Right ventricle myocardium superior (tissue), 1 donor: ENCODE measurements at places on chromosomes 13 and 19.

GRCh38 chr13:49373716-49374115 is 70.1 kb downstream of the CAB39L start:
- no peak for DNase-seq

GRCh38 chr13:97757807-97758206 is 195.7 kb upstream of the IPO5 start:
- DNase-seq = peak; percentile 75

- no peak for DNase-seq
These were observed 86.0 kb downstream of the ZNF726 start for GRCh38 chr19:24000656-24001055.

- no peak for DNase-seq
These were observed 780.4 kb upstream of the SLITRK6 start for GRCh38 chr13:86579662-86580061.

DNA sequence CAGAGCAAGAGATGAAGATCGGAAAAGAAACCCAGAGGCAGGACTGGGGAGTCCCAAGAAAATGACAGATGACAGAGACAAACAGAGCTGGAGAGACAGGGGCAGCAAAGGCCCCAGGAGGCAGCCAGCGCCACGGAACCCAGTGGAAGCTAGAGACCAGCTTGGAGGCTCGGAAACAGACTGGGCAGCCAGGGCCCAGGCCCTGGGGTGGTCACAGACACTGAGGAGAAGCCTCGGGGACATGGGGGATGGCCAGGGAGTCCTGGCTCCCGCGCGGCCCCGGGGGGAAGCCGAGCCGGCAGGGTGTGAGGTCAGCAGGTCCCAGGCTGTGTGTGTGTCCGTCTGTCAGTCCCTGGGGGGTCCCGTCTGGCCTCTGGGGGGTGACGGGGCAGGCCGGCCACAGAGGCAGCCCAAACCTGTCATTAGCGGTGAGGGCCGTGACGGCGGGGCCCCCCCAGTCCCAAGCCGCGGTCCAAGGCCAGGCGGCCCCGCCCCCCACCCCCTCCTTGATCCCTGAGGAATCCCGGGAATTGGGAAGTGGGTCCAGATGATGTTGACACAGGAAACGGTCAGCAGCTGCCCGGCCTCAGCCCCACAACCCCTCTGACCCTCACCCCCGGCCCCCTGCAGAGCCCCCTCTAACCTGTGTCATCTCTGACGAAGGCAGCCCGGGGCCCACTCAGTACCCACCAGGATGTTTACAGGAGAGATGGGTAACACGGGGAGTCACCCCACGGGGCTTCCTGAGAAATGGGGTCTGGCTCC is 2.5 kb upstream of the TMEM190 start:
- DNase-seq = no peak

DNA sequence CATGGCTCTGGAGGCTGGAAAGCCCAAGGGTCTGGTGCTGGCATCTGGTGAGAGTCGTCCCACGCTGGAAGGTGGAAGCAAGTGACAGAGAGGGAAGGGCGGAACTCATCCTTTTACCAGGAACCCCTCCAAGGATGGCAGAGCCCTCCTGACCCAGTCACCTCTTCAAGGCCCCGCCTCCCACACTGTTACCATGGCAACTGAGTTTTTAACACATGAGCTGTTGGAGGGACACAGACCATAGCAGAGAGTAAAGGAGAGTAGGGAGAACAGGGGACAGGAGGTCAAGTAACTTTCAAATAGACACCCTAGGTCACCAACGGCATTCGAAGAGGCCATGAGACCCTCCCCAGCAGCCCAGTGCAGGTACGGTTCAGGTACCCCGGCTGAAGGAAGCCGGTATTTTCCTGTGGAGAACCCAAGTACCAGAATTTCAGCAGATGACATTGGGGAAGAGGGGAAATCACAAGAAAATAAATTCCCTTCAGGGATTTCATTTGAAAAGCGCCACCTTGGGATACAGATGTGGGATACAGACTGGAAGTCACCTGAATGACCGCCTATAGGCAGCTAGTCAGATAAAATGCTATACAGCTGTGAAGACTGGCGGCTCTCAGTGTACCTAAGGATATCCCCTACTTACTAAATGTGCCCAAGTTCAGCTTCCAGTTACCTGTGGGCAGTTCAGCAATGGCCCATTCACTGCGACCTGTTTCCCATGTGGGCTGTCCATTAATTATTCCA is 8.0 kb downstream of the IL17D start:
- no peak for DNase-seq

DNA sequence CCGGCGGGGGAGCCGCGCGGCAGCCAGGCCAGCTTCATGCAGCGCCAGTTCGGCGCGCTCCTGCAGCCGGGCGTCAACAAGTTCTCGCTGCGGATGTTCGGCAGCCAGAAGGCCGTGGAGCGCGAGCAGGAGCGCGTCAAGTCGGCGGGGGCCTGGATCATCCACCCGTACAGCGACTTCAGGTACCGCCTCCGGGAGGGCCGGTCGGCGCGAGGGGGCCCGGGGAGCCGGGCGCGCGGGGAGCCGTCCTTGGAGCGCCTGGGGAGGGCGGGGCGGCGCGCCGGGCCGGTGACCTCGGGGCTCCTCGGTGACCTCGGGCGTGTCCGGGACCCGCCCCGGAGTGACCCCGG is 690 bp downstream of the HCN2 start:
- DNase-seq = no peak

DNA sequence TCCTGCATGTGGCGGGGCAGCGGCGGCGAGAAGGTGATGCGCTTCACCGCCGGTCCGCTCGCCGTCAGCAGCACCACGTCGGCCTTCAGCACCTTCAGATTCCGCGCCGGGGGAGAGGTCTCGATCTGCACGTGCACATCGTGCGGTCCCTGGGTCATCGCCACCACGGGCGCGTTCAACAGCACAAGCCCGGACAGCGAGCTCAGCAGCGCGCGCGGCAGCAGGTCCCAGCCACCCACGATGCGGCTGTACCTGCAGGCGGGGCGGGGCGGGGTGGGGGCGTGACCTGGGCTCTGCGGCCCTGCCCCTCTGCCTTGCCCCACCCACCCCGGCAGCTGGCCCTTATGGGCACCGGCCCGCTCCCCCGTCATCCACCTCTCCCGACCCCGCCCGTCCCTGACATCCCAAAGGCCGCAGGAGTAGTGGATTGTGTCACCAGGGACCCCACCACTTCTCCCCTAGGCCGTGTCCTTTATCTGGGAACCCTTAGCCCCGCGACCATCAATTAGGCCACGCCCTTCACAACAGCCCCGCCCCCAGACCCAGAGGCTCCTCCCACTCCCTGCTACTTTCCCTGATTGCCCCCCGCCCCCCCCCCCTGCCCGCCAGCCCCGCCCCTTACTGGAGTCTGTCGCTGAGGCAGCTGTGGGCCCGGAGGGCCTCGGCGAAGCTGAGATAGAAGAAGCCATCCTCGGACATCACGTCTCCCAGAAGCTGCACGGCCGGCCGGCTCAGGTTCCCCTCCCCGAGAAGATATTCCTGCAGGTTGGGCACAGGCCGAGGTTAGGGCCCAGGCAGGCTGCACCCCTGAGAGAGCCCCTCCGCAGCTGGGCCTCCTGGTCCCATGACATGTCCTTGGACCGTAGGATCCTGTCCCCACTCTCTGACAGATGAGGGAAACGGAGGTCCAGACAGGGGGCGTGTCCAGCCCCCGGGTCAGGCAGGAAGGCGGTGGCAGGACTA is 6.1 kb downstream of the IL4I1 start:
- DNase-seq = no peak

GRCh38 chr19:19006213-19006612 is 27.1 kb downstream of the SUGP2 start:
- no peak for DNase-seq

- DNase-seq = peak; percentile 67
These were observed 20.0 kb downstream of the ENOX1 start for GRCh38 chr13:43766725-43767124.

- DNase-seq = no peak
These were observed 225.1 kb downstream of the HS6ST3 start for GRCh38 chr13:96314974-96315373.

DNA sequence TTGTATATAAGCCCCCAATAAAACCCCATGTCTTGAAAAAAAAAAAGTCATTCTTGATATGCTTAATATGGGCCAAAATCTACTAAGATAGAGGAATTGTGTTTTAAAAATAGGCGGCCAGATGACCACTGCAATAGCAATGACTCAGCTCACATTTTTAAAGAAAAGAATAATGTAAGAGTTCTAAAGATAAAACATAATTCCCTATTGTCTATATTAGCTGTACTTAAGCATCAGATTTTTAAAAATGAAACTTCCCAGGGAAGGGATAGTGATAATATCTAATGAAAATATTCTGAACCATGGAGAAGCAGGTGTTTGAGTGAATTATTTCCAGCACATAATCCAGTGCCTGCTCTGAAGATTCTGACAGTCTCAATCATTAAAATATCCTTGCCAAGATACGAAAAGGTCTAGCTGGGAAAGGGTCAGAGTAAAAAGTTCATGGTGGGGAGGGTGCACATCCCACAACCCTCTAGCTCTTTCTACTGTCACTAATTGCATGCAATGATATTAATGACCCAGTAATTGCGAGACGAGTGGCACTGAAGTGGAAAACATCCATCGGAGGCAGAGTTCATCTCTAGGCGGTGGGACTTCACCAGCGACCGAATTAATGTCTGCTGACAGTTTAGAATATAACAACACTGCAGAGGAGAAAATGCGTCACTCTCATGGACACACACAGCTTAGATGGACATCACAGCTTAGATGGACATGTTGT is 31.6 kb downstream of the EFNB2 start:
- DNase-seq = no peak

- no peak for DNase-seq
These were observed 11.5 kb downstream of the KLC3 start for GRCh38 chr19:45352062-45352461.

DNA sequence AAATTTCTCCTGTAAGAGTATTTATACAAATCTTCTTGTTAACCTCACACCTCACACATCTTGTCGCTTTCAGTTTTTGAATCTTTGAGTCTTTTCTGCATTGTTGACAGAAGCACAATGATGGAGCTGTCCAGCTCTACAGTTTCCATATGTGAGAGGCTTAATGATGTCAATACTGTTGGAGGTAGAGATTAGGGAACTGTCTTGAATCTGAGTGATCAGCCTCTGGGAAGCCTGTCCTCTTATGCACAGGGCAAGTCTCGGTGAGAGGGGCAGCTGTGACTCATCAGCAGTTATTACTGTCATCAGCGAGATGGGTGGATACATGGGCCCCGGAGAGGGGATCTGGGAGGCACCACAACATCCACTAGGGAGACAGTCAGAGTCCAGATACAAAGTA is 4.6 kb upstream of the ITGBL1 start:
- no peak for DNase-seq

- DNase-seq = peak; percentile 47
These were observed at the start of gene EBI3 for GRCh38 chr19:4229179-4229931. EBI3 (plus strand) TSS chr19:4229523; CDS start chr19:4229551, 28 bp downstream.

- DNase-seq = no peak
These were observed 899.5 kb upstream of the SLC10A2 start for GRCh38 chr13:103965506-103966243.

DNA sequence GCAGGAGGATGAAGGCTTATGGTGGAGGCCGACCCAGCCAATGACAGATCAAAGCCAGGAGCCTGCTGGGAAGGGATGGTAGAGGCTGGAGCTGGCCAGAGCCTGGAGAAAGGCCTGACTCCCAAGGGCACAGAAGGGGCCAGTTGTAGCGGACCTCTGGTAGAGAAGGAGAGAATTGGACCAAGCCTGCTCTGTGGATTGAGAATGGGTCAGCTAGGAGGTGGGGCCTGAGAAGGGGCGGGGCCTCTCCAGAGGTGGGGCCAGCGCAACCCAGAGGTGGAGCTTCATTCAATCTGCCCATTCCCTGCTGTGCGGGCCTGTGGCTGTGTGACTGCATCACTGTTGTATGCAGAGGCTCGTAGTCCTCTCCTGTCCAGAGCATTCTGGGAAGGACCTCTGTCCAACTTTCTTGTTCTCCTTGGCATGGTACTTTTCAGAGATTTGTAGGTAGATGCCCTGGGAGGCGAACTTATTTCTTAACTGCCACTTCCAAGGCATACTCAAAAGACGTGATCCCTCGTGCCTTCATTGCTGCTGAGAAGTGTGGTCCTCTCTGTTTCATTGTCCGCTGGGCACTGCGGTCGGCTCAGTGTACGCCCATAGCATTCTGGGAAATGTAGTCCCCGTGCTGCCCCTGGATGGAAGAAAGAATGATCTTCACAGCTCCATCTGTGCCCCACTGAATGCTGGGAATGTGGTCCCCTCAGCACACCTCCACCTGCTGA is 6.7 kb downstream of the GRIN2D start:
- DNase-seq = peak; percentile 73

GRCh38 chr13:111854403-111854802 is 212.5 kb upstream of the SOX1 start:
- no peak for DNase-seq

GRCh38 chr19:9989504-9989903 is 20.8 kb downstream of the COL5A3 start:
- no peak for DNase-seq
